ENCODE measurements at places on chromosomes 3 and 15.

- no peak for DNase-seq
Measured at GRCh38 chr15:69000091-69000490, 14.4 kb upstream of the NOX5 start.

GRCh38 chr3:48686538-48687219 is 964 bp upstream of the NCKIPSD start:
- DNase-seq: no peak

GRCh38 chr3:73179601-73180000 is 118.1 kb downstream of the EBLN2 start:
- no peak for DNase-seq

DNA sequence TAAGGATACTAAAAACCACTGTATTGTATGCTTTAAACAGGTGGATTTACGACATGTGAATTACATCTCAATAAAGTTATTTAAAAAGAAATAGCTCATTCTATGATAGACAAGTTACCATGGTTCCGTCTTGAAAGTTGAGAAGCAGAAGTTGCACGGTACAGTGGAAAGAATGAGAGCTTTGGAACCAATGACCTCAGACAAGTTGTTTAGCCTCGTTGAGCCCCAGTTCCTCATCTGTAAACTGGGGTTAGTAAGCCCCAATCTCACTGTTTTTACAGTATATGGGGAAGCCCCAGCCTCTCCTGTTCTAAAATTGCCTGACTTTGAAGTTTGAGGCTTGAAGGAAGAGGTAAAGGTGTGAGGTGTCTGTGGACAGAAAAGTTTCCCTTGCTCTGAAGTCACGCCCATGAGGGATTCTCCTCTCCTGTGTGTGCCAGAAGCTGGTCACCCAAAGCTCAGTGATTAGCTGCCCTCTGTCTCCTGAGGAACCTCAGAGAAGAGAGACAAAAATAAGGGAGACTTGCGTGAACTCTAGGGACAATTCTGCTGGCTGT is 10.0 kb downstream of the CRYGS start:
- DNase-seq: no peak

- DNase-seq: no peak
Measured at GRCh38 chr3:5140230-5140621, 18.1 kb downstream of the ARL8B start.

DNA sequence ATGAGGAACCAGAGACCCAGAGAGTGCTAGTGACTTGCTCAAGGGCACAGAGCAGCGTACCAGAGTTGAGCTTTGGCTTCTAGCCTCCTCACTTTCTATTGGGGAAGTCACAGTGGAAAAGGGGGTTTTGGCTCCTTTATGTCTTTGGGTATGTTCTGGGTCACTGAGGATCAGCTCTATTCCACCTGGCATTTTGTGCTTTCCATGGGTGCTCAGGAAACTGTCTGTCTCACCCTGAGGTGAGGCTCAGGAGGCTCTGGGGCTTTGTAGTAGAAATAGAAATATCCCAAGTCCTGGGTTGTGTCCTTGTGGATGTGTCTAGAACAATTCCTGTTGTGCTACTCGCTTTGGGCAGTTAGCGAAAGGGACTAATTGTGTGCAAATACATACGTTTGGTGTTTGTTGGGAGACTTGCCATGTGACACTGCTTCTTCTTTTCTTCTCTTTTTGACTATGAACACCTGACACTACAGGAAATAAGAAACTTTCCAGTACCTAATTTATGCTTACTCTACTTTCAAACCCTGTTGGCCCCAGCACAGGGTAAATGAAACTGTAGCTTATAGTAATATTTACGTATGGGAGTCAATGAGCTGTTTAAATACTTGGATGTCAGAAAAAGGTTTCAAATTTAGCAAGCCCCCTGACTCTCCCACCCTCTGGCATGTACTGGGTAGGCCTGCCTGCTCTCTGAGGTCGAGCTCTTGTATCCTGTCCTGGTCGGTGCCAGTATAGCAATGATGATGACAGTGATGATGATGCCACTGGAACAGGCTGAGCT is 35.6 kb downstream of the SMAD3 start:
- no peak for DNase-seq

- DNase-seq: no peak
Measured at GRCh38 chr15:93173369-93173768, 84.4 kb upstream of the RGMA start.
